Hematopoietic multipotent progenitor cell (in vitro differentiated cells): ENCODE measurements at places on chromosomes 5 and 9. TPM values are rescaled to one million over a fixed set of nuclear protein-coding genes. Genes with fewer than 3 reads are reported as not detected.

ZNF883 gene
- total RNA-seq, result 1.1 TPM

FAM81B gene
- total RNA-seq, result 1.9 TPM

WNK2 gene
- total RNA-seq, result under 0.01 TPM

WNT8A gene
- total RNA-seq, result 1.1 TPM

BTNL8 gene
- under 0.01 TPM for total RNA-seq

CATSPER3 gene
- 0.27 TPM for total RNA-seq

TMC1 gene
- not detected for total RNA-seq

CDHR2 gene
- under 0.01 TPM for total RNA-seq

RLN2 gene
- total RNA-seq, result 0.54 TPM

STPG3 gene
- total RNA-seq, result 0.54 TPM

CNTFR gene
- not detected for total RNA-seq

KIF24 gene
- 2.2 TPM for total RNA-seq

KIAA0825 gene
- 2.2 TPM for total RNA-seq

SV2C gene
- total RNA-seq, result under 0.01 TPM

LEAP2 gene
- 0.81 TPM for total RNA-seq

PKD2L2 gene
- total RNA-seq, result under 0.01 TPM

PCDHB11 gene
- 0.27 TPM for total RNA-seq

LRRC19 gene
- not detected for total RNA-seq

PCDHB14 gene
- total RNA-seq, result under 0.01 TPM

ADGRD2 gene
- under 0.01 TPM for total RNA-seq

KCTD16 gene
- under 0.01 TPM for total RNA-seq

ACOT12 gene
- total RNA-seq, result under 0.01 TPM

SLC25A2 gene
- 0.54 TPM for total RNA-seq

NEUROG1 gene
- not detected for total RNA-seq

TUSC1 gene
- 14.3 TPM for total RNA-seq

ANKRD34B gene
- under 0.01 TPM for total RNA-seq

LYRM7 gene
- 3.0 TPM for total RNA-seq

PFN3 gene
- total RNA-seq, result not detected

GABBR2 gene
- total RNA-seq, result not detected

PCDHGA1 gene
- under 0.01 TPM for total RNA-seq

STING1 gene
- 353 TPM for total RNA-seq

PCDHAC2 gene
- total RNA-seq, result under 0.01 TPM

TRAF2 gene
- total RNA-seq, result 20.5 TPM

MED27 gene
- total RNA-seq, result 21.3 TPM

SLC22A4 gene
- 7.3 TPM for total RNA-seq

TXNDC8 gene
- not detected for total RNA-seq

RNF183 gene
- under 0.01 TPM for total RNA-seq

GKAP1 gene
- total RNA-seq, result 1.9 TPM

NHP2 gene
- total RNA-seq, result 122 TPM

PLAC8L1 gene
- total RNA-seq, result not detected

TRIM14 gene
- total RNA-seq, result 33.4 TPM

DOCK8 gene
- 73.2 TPM for total RNA-seq

PCDHA3 gene
- total RNA-seq, result under 0.01 TPM

MLANA gene
- total RNA-seq, result not detected
